ENCODE measurements at places on chromosomes 12 and 14. TPM values are rescaled to one million over a fixed set of nuclear protein-coding genes. Genes with fewer than 3 reads are reported as not detected.
A peak's percentile ranks its signal among the peaks of the same experiment; 100 is the strongest.

APOF gene
- not detected for total RNA-seq

PROX2 gene
- total RNA-seq, result not detected

- no peaks in the 10 kb centered on the region for H3K27me3 ChIP-seq
- H3K4me3 ChIP-seq, result no peak overlapping the region
- DNase-seq, result no peak
- no peak overlapping the region for H3K27ac ChIP-seq
- H3K4me1 ChIP-seq, result no peaks in the 10 kb centered on the region
- no peaks in the 10 kb centered on the region for H3K36me3 ChIP-seq
Measured at GRCh38 chr12:61757831-61758505, 502.2 kb upstream of the USP15 start.

MYF6 gene
- total RNA-seq, result not detected

- peaks cover 12% of the 10 kb centered on the region for H3K27me3 ChIP-seq
- no peak overlapping the region for H3K4me3 ChIP-seq
- H3K4me1 ChIP-seq, result no peaks in the 10 kb centered on the region
- no peak for DNase-seq
- H3K36me3 ChIP-seq, result no peaks in the 10 kb centered on the region
Measured at GRCh38 chr14:32366256-32366879, 37.3 kb downstream of the AKAP6 start.

SH2B3 gene
- 14.3 TPM for total RNA-seq

PDE3A gene
- total RNA-seq, result 19.6 TPM

DNA sequence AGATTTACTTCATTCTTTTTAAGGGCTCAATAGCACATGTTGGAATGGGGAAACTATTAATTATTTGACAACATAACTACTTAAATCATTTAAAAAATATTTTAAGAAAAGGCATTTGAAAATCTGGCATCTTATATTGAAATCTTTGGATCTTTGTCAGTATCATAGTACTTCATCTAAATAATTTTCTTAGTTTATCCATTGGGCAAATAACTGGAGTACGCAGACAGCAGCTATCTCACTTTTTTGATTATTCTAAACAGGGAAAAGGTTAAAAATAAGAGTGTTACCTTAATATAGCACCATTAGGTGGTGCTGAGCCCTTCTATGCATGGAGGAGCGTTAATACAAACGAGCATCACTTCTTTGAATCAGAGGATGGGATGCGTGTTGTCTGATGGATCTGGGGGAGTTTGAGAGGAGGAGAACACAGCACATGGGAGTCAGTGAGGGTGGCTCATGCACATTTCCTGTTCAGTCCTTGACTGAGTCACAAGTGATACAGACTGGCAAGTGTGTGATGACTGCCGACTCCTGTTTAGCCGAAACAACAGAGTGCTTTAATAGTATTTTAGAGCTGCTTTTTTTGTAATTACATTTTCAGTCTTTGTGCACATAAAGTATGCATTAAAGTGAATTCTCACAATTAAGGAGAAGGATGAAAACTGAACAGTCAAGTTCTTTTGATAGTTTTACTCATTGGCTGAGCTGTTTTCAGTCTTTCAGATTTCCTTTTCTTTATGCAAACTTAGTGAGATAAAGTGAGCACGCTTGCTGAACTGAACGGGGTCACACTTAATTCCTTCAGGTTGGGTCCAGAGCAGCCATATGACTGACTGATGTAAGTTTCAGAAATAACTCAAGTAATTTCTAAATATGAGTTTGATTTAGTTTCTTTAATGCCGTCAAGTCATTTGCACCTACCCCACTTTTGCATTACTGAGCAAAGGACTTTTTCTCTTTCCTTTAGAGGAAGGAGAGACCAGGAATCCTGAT is 92.7 kb downstream of the DIP2B start:
- no peaks in the 10 kb centered on the region for H3K27me3 ChIP-seq
- H3K36me3 ChIP-seq, result peaks cover 14% of the 10 kb centered on the region
- peak; percentile 14 for DNase-seq
- H3K27ac ChIP-seq, result peak overlapping the region; percentile 54
- peaks cover 26% of the 10 kb centered on the region for H3K4me1 ChIP-seq

MIP gene
- total RNA-seq, result not detected

- peaks cover 4% of the 10 kb centered on the region for H3K36me3 ChIP-seq
- no peak overlapping the region for H3K4me3 ChIP-seq
- no peaks in the 10 kb centered on the region for H3K4me1 ChIP-seq
- H3K27ac ChIP-seq, result no peak overlapping the region
- no peaks in the 10 kb centered on the region for H3K27me3 ChIP-seq
Measured at GRCh38 chr14:71070169-71070568, 162.9 kb downstream of the PCNX1 start.

DNA sequence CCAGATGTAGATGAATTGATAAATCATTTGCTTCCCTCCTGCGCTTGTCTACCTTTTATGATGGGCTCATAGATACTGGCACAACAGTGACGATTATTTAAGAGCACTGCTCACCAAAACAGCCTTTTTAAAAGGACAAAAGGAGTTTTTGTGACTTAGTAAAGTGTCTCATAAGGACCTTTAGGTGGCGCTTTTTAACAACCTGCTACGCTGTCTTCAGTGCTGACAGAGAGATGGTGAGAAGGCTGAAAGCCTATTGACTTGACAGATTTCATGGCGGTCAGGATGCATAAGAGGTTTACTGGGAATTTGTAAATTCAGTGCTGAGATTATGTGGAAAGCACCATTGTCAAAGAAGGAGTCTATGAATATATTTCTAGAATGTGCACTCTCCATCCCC is 87.6 kb downstream of the SLC15A5 start:
- no peak overlapping the region for H3K4me3 ChIP-seq
- DNase-seq, result no peak
- no peaks in the 10 kb centered on the region for H3K36me3 ChIP-seq
- H3K27me3 ChIP-seq, result no peaks in the 10 kb centered on the region

DNA sequence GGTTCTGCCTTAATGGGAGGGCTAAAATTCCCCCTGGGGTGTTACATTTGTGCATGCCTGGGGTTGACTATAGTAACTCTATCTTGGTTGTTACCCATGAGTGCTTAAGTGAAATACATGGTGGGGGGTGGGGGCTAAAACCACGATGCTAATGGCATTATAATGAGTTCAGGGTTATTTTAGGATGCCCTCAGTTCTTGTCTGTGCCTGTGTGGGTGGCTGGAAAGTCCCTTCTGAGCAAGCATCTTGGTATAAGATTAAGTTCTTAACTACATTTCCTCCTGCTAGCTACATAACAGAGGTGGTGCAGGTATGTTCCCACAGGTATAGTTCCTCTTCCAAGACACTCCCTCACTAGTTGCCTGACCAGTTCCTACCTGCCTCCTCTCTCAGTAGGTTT is 822.3 kb downstream of the LRFN5 start:
- no peak for DNase-seq
- no peaks in the 10 kb centered on the region for H3K27me3 ChIP-seq
- no peaks in the 10 kb centered on the region for H3K4me1 ChIP-seq

GRCh38 chr14:79136071-79137044 is 966.2 kb downstream of the NRXN3 start:
- no peaks in the 10 kb centered on the region for H3K4me1 ChIP-seq
- H3K4me3 ChIP-seq, result no peak overlapping the region
- H3K27ac ChIP-seq, result no peak overlapping the region
- no peak for DNase-seq

GRCh38 chr12:38142974-38143373 is 173.6 kb upstream of the ALG10B start:
- H3K36me3 ChIP-seq, result peaks cover 21% of the 10 kb centered on the region
- peaks cover 24% of the 10 kb centered on the region for H3K4me1 ChIP-seq
- no peaks in the 10 kb centered on the region for H3K27me3 ChIP-seq
- no peak overlapping the region for H3K4me3 ChIP-seq
- no peak for DNase-seq

PLEKHG7 gene
- 2.5 TPM for total RNA-seq

KIF5A gene
- total RNA-seq, result 0.10 TPM

GRCh38 chr12:84624601-84625000 is 288.0 kb downstream of the SLC6A15 start:
- H3K27ac ChIP-seq, result no peak overlapping the region
- no peak for DNase-seq
- H3K4me1 ChIP-seq, result no peaks in the 10 kb centered on the region
- H3K27me3 ChIP-seq, result no peaks in the 10 kb centered on the region
- no peak overlapping the region for H3K4me3 ChIP-seq

CLEC7A gene
- total RNA-seq, result 1.4 TPM

DNA sequence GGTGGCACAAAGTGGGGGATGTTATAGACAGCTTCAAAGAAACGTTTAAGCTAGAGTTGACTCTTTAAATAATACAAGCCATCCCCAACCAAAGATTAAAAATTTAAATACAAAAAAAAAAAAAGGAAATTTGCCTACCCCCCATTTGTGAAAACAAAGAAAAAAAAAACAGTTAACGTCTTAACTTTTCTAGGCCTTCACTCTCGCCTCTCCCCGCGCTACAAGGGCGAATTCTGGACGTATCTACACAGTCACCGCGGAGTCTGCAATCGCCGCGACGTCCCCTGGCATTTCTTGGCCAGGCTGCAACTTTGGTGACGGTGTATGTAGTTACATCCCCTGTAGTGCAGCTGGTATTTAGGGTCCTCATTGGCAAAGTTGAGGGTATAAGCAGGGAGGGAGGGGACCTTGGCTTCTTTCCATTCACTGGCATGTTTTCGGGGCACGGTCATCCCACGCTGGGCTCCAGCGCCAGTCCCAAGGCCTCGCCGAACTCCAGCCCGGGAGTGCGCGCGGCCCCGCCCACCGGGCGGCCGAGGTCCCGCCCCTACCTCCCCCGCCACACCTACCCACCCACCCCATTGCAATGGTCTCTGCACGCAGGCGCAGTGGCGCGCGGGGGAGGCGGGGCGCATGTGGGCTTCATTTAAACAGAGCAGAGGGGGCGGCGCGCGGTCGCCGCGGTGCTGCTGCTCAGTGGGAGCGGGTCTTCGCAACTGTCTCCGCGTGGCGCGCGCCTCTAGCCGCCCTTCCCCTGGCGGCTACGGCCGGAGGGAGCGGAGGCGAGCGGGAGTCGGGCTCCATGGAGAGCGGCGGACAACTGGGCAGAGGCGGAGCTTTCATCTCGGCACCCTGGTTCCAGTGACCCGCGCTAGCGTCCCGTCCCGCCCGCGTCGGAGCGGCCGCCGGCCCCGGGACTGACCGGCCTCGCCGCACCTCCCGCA is at the start of gene NUDT4:
NUDT4 (plus strand) TSS at position 674 of the 944 bp plus-strand sequence. CDS start 398 bp downstream, outside the sequence.
- DNase-seq, result peak; percentile 98
- H3K27ac ChIP-seq, result peak within 1 kb of the TSS; percentile 96
- H3K36me3 ChIP-seq, result peaks cover 44% of the 10 kb centered on the region
- H3K4me1 ChIP-seq, result peaks cover 60% of the 10 kb centered on the region

GRCh38 chr14:58639198-58639565 is 1.4 kb downstream of the DACT1 start:
- DNase-seq, result no peak
- no peaks in the 10 kb centered on the region for H3K4me1 ChIP-seq
- H3K4me3 ChIP-seq, result no peak overlapping the region
- H3K27ac ChIP-seq, result no peak overlapping the region
- H3K36me3 ChIP-seq, result peaks cover 9% of the 10 kb centered on the region
- peaks cover 59% of the 10 kb centered on the region for H3K27me3 ChIP-seq

GRCh38 chr12:42546709-42547108 is 42.8 kb downstream of the PRICKLE1 start:
- H3K4me1 ChIP-seq, result peaks cover 8% of the 10 kb centered on the region
- H3K27ac ChIP-seq, result no peak overlapping the region
- no peak overlapping the region for H3K4me3 ChIP-seq
- no peaks in the 10 kb centered on the region for H3K36me3 ChIP-seq
- H3K27me3 ChIP-seq, result no peaks in the 10 kb centered on the region

DNA sequence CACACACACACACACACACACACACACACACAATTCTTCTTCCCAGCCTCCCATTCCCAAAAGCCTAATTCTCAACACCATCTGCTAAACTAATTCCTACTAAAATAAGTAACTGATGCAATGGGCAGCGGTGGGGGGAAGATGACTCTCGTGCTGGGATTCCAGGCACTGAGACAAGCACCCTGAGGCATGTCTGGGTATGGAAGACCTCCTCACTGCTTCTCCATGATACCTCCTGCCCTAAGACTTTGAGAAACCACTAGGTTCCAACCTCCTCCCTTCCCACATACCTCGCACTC is 789 bp upstream of the VWF start:
- no peaks in the 10 kb centered on the region for H3K4me1 ChIP-seq
- peaks cover 15% of the 10 kb centered on the region for H3K27me3 ChIP-seq
- no peak for DNase-seq
- H3K27ac ChIP-seq, result no peak overlapping the region
- H3K36me3 ChIP-seq, result no peaks in the 10 kb centered on the region
- H3K4me3 ChIP-seq, result no peak overlapping the region

KRT3 gene
- not detected for total RNA-seq

TMEM179 gene
- total RNA-seq, result not detected

DNA sequence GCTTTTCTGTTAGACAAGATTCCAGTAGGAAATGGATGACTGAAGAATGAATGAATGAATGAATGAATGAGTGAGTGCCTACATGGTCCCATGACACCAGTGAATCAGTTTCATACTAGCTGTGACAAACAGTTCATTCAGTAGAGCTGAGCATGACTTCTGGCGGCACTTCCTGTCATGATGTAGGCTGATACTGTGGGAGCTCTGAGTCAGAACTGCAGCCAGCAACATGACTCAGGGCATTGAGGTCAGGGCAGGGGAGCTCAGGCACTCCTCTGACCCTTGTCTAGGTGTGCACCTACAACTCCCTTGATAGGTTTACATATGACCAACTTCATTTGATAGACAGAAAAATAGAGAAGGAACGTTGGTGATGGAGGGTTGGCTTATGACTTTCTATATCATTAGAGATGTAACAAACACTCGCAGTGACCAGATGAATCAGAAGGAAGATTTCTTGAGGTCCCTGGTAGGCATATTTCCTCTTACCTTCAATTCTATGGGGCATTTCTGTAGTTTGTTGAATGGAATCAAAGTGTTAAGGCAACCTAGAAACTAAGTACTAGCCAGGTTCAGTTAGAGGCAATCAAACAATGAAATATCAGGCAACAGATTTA is 139.3 kb upstream of the ARHGAP5 start:
- H3K27me3 ChIP-seq, result no peaks in the 10 kb centered on the region
- H3K4me1 ChIP-seq, result peaks cover 46% of the 10 kb centered on the region
- peak overlapping the region; percentile 94 for H3K27ac ChIP-seq
- H3K4me3 ChIP-seq, result no peak overlapping the region
- DNase-seq, result peak; percentile 76

GRCh38 chr12:58961166-58961565 is 40.9 kb upstream of the LRIG3 start:
- peak overlapping the region; percentile 79 for H3K27ac ChIP-seq
- no peaks in the 10 kb centered on the region for H3K27me3 ChIP-seq
- H3K4me3 ChIP-seq, result peak overlapping the region; percentile 5
- DNase-seq, result no peak

DNA sequence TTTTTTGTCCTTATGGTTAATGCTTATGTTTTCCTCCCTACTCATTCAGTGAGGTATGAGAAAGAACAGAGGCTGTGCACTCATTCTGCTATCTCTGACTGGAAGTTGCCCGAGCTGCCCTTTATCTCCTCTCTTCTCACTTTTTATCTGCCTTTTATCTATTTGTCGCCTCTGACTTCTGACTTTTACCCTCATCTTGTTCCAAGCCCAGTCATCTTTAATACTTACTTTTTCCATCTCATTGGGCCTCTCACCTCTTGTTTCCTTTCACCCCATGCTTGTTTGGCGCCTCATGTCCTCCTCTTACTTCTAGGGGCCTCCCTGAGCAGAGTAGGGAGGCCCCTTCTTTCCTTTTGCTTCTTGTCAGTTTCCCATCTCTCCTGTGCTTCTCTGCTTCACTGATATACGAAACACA is 50.7 kb downstream of the DIP2B start:
- H3K4me1 ChIP-seq, result peaks cover 32% of the 10 kb centered on the region
- H3K27me3 ChIP-seq, result no peaks in the 10 kb centered on the region
- peaks cover 9% of the 10 kb centered on the region for H3K36me3 ChIP-seq
- DNase-seq, result no peak
- H3K27ac ChIP-seq, result no peak overlapping the region

TOGARAM1 gene
- total RNA-seq, result 15.1 TPM

ART4 gene
- not detected for total RNA-seq

GRCh38 chr12:22856178-22856577 is 231.2 kb downstream of the ETNK1 start:
- H3K4me3 ChIP-seq, result no peak overlapping the region
- H3K36me3 ChIP-seq, result no peaks in the 10 kb centered on the region
- H3K27ac ChIP-seq, result no peak overlapping the region
- peaks cover 6% of the 10 kb centered on the region for H3K4me1 ChIP-seq
